ENCODE measurements at places on chromosomes 7 and 10.

DNA sequence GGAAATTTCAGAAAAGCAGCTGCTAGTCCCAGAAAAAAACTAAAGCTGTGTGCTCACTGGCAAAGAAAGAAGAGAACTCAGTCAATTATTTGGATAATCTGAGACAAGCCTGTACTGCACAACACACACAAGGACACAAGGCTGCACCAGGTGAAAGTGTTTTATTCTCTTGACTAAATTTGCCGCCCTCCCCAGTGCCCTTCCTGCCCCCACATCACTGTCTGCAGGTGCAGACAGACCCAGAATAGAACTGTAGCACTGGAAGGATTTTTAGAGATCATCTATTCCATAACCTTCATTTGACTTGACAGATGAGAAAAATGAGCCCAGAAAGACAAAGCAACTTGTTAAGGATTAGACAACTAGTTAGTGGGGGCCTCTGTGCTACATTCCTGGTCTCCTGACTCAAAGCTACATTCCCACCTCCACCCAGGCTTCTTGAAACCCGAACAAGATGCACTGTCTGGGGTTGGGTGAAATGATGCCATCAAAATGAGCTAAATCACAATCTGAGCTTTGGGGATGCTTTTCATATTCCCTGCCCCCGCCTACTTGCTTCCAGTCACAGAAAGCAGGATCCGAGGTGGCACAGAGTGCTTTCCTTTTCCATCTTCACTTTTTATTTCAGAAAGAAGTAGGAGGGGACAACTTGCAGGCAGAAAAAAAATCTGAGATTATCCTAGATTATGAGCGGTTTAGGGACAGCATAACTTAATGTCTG is 5.2 kb upstream of the VAX1 start:
- no peak for DNase-seq

GRCh38 chr10:124641282-124642087 is 102.7 kb downstream of the FAM53B start:
- no peak for DNase-seq

GRCh38 chr7:137915266-137915665 is 68.5 kb upstream of the DGKI start:
- no peak for DNase-seq

DNA sequence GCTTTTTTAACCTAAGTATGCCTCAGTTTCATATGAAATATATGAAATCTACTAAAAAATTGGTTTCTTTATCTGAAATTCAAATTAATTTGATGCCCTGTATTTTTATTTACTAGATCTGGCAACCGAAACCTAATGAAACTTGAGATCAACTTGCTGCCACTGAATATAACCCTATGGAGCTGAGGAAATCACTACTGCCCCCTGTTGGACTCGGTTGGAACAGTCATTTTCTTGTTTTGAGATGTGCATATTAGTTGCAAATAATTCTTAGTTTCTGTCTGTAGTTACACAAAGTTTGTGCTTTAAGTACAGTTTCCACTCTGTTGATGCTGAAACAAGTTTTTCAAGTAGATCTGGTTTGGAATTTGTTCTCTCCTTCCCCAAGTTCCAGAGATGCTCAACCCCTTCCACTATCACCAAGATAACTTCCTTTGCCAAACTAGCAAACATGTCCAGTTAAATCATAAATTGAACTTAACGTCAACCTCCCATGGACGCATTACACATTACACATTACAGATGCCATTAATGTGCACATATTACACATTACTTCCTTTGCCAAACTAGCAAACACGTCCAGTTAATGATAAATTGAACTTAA is 22.2 kb upstream of the EXOC4 start:
- DNase-seq, result peak; percentile 62

DNA sequence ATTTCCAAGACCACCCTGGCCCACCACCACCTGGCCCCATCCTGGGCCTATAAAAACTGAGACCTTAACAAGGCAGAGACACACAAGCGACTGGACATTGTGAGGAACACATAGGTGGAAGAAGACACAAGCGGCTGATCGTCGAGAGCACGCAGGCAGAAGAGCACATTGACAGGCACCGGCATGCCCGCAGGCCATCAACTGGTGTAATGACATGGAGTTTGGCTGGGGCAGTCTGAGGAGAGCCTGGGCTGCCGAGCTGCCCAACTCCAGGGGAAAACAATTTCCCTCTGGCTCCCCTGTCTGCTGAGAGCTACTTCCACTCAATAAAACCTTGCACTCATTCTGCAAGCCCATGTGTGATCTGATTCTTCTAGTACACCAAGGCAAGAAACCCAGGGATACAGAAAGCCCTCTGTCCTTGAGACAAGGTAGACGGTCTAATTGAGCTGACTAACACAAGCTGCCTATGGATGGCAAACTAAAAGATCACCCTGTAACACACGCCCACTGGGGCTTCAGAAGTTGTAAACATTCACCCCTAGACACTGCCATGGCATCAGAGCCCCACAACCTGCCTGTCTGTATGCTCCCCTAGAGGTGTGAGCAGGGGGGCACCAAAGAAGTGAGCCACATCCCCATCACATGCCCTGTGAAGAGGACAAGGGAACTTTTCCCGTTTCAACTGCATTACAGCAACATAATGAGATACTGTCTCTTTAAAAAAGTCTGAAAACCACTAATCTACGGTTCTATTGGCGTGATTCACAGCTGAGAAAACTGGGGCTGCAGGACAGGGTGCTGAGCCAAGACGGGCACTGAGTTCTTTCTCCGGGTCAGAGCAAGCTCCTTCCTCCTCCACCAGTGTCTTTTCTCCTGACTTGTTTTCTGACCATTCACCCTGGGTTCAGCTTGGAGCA is 18.5 kb upstream of the TNS3 start:
- no peak for DNase-seq

GRCh38 chr7:66255534-66256100 is 50.5 kb downstream of the TPST1 start:
- no peak for DNase-seq

GRCh38 chr10:124916098-124916584 is 25.8 kb upstream of the ZRANB1 start:
- DNase-seq, result no peak

- DNase-seq, result no peak
Observed at GRCh38 chr7:137480401-137480800, 136.9 kb upstream of the PTN start.

DNA sequence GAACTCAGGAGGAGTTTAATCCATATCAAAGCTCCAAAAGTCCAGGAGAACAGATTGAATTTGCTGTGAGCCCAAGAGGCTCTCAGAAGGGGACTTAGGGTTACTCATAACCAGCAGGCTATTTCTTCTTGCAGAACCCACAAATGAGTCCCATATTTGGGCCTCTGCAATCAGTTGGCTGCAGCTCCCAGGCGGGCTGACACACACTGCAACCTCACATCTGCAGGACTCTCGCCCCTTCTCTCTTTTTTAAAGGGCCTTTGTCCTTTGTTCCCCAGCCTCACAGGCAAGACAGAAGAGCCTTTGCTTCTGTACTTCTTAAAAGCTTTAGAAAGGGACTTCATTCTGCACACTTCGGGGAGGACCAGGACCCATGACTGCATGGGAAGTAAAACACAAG is 26.7 kb downstream of the CREB3L2 start:
- DNase-seq, result peak; percentile 62

DNA sequence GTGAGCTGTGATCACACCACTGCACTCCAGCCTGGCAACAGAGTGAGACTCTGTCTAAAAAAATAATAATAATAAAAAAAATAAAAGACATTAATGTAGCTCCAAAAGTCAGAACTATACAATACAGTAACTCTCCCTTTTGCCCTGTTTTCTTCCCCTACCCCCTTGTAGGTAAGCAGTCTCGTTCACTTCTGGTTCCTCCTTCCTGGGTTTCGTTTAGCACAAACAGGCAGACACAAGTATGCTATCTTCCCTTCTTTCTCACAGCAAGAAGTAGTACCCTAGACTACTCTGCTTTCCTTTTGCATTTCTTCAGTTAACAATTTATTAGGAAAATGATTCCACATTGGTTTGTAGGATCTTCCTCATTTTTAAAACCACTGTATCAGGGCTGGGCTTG is 33.1 kb downstream of the PDSS1 start:
- no peak for DNase-seq

DNA sequence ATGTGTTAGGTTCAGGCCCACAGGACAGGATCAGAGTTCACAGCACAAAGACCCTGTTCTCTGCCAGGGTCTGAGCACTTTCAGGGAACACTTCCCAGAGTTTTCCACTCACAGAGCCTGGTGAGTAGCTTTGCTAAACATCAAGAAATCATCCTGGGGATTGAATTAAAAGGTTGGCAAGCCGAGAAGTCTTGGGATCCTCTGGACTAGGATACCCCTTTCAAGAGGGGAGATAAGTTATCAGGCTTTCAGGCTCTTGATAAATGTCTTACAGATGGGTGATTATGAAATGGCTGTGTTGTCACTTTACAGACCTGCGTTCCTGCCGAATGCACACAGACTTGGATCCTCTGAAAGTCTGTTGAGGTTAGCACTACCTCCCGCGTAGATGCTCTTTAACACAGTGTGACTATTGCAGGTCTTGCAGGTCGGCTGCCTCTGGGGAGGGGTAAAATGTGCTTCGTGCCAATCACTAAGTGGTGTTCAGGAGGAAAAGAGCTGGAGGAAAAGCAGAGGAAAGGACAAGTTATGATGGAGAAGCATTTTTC is 473.5 kb upstream of the AKR1E2 start:
- DNase-seq, result no peak

DNA sequence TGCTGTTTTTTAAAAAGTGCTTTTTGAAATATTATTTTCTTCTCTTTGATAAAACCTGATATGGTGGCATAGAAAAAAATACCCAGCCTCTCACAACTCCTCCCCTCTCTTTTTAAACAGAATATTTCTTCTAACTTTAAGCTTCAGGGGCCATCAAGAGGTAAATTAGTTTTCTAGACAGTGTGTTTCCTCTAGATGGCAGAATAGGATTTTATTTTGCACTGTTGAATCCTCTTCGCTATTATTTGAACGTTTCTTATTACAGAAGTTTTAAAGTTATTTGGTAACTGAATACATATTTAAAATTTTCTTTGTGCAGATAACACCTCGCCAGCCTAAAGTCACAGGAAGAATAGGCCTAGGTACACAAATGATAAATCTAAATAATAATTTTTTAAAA is 30.3 kb downstream of the ARL5B start:
- peak; percentile 7 for DNase-seq

DNA sequence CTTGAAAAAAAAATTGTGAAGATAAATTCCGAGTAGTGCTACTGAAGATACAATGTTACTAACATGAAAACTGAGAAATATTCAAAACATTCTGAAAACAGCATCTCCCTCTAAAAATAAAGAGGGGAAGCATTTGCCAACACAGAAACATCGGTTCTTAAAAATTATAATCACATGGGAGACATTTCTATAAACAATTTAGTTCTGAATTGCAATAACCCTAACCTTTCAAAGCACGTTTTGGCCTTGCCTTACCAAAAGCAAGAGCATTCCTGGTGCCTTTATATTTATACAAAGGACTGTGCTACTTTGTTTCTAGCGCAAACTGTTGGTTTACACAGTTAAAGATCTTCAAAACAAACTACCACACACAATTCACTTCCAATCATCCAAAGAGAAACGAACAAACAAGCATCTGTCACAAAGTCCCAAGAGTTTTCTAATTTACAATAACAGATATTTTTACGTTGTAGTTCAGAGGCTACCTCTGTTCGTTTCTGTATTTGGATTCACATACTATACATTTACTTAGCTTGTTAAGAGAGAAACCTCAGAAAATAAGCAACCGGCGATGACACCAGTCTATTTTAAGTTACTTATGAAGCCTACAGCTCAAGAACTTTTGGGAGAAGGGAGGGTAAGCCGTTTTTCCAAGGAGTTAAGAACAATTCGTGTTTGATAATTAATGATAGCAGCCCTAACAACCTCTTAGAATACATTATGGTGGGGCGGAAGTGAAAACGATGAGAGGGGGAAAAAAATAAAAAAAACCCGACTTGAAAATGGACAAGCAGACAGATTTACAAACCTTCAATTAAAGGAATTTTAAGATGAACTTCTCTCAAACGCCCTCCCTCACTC is 1.3 kb downstream of the ABI1 start:
- peak; percentile 20 for DNase-seq

DNA sequence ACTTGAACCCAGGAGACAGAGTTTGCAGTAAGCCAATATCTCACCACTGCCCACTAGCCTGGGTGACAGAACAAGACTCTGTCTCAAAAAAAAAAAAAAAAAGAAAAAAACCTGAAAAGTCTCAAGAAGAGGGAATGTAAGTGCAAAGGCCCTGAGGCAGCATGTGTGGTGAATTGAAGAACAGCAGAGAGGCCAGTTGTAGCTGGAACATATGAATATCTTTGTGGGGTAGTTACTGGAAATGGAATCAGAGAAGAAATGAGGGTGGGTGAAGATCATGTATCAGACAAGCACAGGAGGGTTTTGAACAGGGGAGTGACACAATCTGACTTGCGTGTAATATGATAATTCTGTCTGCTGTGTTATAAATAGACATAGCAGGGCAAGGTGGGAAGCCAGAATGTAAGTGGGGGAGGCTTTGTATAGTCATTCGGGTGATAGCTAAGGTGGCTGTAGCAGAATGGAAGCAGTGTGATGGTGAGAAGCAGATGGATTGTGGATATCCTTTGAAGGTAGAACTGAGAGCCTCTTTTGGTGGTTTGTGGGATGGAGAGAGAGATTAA is 45.3 kb upstream of the ITGA8 start:
- DNase-seq, result no peak

- no peak for DNase-seq
Observed at GRCh38 chr10:63671317-63671937, 150.2 kb downstream of the REEP3 start.

GRCh38 chr10:1596482-1597099 is 140.7 kb downstream of the ADARB2 start:
- DNase-seq, result no peak

GRCh38 chr10:1939016-1939415 is 201.7 kb upstream of the ADARB2 start:
- DNase-seq, result no peak

- no peak for DNase-seq
Observed at GRCh38 chr7:5635461-5636445, 145.7 kb downstream of the RNF216 start.

GRCh38 chr7:116810267-116811116 is 51.9 kb upstream of the CAPZA2 start:
- DNase-seq, result no peak

DNA sequence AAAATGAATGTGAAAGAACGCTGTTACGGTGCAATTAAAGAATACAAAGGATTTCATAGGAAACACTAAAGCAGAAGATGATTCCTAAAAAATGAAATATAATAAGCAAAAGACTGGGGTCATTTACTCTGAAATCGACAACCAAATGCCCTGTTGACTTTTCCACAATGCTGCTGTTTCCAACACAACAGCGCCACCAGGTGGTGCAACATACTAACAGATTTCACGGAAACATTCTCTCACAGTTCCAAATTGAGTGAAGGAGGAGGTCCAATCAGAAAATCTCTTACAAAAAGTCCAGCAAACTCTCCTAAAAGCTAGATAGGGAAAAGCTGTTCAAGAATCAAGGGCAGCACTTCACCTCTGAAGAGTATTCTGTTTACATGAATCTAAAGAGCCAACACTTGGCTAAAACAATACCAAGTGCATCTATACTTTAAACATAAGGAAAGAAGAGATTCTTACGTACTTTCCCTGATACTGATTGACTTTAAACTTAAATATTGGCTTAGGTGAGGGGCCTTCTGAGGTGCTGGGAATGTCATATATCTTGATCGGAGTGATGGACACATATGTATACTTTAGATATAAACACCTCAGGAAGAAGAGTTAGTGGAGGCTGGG is 55.9 kb downstream of the UPF2 start:
- peak; percentile 83 for DNase-seq

GRCh38 chr7:36790311-36790787 is 66.1 kb upstream of the AOAH start:
- no peak for DNase-seq

- no peak for DNase-seq
Observed at GRCh38 chr10:103769176-103769575, 86.2 kb downstream of the SH3PXD2A start.
